ENCODE measurements at places on chromosomes 5 and 9.
A peak's percentile ranks its signal among the peaks of the same experiment; 100 is the strongest.

DNA sequence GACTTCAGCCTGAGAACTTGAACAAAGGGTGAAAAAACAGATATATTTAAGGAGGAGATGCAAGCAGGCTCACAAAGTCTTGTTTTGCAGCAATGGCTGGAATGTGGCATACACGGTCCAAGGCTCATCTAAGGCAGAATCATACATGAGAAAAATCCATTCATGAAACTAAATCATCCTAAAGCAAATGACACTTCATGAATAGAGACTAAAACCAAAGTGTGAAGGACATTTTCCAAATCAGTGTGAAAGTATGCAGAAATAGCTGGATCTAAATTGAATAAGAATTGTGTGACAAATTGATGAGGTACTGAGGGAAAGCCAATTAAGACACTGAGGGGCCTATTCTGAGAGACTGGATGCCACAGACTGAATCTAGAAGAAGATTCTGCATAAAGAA lies 27.3 kb downstream of the ZNF366 start:
- DNase-seq = no peak

- no peak for DNase-seq
Observed at GRCh38 chr5:59236986-59237385, 654.1 kb downstream of the RAB3C start.

GRCh38 chr5:120512068-120512467 lies 48.0 kb downstream of the PRR16 start:
- no peak for DNase-seq

GRCh38 chr9:110546411-110546871 lies 33.1 kb downstream of the SVEP1 start:
- DNase-seq = no peak

GRCh38 chr5:55856516-55857246 lies 5.5 kb downstream of the IL31RA start:
- DNase-seq = no peak

- no peak for DNase-seq
Observed at GRCh38 chr9:77673941-77674791, 26.0 kb upstream of the GNA14 start.

DNA sequence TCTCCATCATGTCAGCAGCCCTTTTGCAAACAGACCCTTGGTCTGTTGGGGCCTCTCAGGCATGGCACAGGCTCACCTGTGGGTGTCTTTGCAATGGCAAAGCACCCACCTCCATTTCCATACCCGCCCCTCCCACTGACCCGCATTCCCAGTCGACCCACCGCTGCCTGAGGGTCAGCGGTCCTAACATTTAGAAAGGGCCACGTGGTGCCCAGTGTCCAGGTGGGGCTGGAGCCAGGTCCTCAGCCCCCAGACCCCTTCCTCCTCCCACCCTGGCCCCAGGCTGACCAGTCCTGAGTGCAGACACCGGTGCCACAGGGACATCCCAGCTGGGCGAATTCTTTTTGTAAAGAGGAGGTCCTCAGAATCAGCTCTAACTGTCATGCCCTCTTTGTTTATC lies 43.3 kb upstream of the CEP72 start:
- DNase-seq = no peak

DNA sequence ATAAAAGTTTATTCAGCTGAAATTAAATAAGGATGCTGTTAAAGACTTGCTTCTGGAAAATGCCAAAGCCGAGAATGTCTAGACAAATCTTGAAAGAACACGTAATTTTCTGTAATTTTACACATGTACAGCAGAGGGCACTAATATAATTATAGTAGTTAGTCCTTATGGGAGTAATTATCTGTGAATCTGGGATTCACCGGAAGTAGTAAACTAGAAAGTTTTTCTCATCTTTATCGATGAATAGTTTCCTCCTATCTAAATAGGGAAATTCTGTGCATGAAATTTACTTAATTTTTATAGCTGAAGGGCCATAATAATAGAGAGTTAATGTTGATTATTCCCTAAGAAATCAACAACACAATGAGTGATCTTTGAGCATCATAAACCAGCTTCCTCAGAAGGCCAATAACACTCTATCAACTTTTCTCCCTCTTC lies 18.4 kb upstream of the CNTLN start:
- peak; percentile 13 for DNase-seq

- no peak for DNase-seq
Observed at GRCh38 chr9:112384690-112385089, 4.8 kb downstream of the HSDL2 start.

DNA sequence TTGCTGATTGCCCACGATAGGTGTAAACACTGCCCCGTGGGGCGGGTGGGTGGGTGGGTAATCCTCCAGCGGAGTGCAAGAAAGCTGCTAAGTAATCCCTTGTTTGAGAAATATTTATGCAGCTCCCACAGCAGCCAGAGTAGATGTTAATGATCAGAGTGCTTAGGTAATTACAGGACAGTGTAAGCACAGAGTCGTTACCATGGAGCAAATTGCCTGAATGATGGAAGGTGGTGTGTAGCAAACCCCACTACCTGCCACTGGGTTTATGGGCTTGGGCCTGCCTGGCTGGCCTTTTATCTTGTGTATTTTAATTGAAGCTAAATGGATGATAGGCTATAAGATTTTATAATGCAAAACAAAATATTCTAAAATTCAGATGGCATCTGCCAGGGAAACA lies 110.0 kb downstream of the COL5A1 start:
- no peak for DNase-seq

GRCh38 chr9:104810421-104811339 lies 46.8 kb downstream of the NIPSNAP3B start:
- DNase-seq = no peak

- DNase-seq = no peak
Observed at GRCh38 chr5:151040211-151040747, 19.9 kb downstream of the GPX3 start.

GRCh38 chr5:28408186-28408585 lies 1369.8 kb upstream of the CDH9 start:
- DNase-seq = no peak

DNA sequence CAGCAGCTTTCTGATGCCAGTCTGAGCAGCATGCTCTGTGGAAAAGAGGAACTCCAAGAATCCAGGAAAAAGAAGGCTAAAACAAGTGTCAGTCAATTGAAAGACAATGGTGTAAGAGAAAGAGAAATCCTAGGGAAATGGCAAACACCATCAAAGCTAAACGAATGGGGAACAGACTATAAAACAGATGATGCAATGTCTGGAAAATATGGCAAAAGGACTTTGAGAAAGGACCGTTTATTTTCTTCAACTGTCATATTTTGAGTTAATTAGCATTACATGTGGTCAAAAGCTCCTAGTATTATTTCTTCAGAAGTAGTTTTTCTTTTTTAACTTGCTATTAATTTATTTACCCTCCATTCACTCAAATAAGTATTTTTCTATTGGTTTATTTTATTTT lies 465.2 kb downstream of the LRRC70 start:
- no peak for DNase-seq

DNA sequence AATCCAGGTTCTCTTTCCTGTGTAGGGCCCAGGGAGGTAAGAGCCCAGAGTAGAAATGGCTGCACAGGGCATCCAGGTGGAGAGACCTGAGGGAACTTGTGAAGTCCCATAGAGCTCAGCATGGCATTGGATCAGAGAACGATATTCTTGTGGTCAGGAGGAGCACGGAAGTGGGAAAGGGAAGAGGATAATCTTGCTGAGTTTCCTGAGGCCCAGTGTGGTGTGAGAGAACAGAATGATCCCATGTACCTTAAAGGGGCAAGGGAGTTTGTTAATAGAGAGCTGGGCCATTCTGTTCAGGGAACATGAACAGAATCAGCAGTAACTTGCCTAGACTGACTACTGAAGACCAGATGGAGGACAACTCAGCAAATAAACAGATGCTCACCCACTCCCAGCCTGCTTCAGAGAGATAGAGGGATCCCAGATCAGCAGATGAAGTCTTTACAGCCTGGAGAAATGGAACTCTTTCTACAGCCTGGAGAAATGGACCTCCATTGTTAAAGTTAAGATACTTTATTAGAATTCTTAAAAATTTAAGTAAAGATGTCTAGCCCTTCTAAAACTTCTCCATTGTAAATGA lies 119.7 kb upstream of the ELL2 start:
- DNase-seq = no peak

DNA sequence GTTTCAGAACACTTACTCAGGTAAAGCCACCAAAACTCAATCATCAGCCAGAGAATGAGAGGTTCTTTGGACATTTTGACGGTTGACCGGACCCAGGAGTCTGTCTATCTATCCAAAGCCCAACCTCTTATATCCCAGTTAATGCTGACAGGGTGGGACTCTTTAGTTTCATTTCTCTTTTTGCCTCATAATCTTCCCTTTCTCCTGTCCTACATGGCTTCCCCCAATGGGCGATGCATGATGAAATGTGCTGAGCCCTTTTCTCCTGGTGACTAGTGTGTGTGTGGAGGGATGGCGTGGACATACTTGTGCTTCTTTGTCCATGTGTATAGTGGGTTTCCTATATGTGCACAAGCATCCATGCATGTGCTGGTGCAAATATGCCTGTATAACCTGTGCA lies at the start of gene TIMD4:
Gene TIMD4, minus strand, starts transcription at position 102 of the 400 bp plus-strand sequence. Its CDS starts 28 bp downstream, at position 74.
- DNase-seq = no peak
